T-helper 2 cell treated with Interferon-gamma antibody and Interleukin-4, amounts not matched to agents 5 μg/mL and 100 μg/mL, for 36 hours (primary cell): ENCODE measurements at places on chromosomes 2 and 18.
A peak's percentile ranks its signal among the peaks of the same experiment; 100 is the strongest.

DNA sequence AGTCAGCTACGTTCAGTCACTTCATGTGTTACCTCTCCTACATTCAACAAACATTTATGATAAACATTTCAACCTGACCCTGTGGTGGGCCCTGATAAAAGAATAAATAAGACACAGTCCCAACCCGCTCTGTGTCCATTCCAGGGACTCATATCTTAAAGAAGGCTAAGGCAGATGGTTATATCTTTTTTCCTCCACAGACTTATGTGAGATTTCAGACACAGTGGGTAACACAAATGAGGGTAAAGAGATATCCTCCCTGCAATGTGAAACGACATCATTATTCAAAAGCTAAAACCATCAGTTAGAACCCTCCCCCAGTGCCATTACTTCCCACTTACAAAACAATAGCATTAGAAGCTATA, 11.1 kb upstream of the HNRNPLL start:
- peaks cover 45% of the 10 kb centered on the region for H3K4me1 ChIP-seq
- no peaks in the 10 kb centered on the region for H3K27me3 ChIP-seq
- no peak overlapping the region for H3K27ac ChIP-seq
- peaks cover 1% of the 10 kb centered on the region for H3K36me3 ChIP-seq
- no peak for DNase-seq

- no peak overlapping the region for H3K4me3 ChIP-seq
- no peaks in the 10 kb centered on the region for H3K4me1 ChIP-seq
- no peaks in the 10 kb centered on the region for H3K36me3 ChIP-seq
- no peaks in the 10 kb centered on the region for H3K27me3 ChIP-seq
- no peak overlapping the region for H3K27ac ChIP-seq
Observed at GRCh38 chr2:2827761-2828221, 496.7 kb upstream of the MYT1L start.

GRCh38 chr2:231102772-231103171, 22.1 kb downstream of the HTR2B start:
- peaks cover 34% of the 10 kb centered on the region for H3K36me3 ChIP-seq
- H3K27ac ChIP-seq = no peak overlapping the region
- no peak for DNase-seq
- no peaks in the 10 kb centered on the region for H3K27me3 ChIP-seq
- no peak overlapping the region for H3K4me3 ChIP-seq
- peaks cover 9% of the 10 kb centered on the region for H3K4me1 ChIP-seq

GRCh38 chr2:43038696-43039094, 187.7 kb downstream of the ZFP36L2 start:
- no peaks in the 10 kb centered on the region for H3K27me3 ChIP-seq
- no peak overlapping the region for H3K4me3 ChIP-seq
- no peaks in the 10 kb centered on the region for H3K36me3 ChIP-seq
- H3K27ac ChIP-seq = no peak overlapping the region
- DNase-seq = no peak

GRCh38 chr2:61536180-61536571, 2.0 kb downstream of the XPO1 start:
- H3K27me3 ChIP-seq = peaks cover 6% of the 10 kb centered on the region
- peaks cover 20% of the 10 kb centered on the region for H3K36me3 ChIP-seq
- H3K4me1 ChIP-seq = peaks cover 34% of the 10 kb centered on the region
- H3K27ac ChIP-seq = peak overlapping the region; percentile 98
- H3K4me3 ChIP-seq = peak overlapping the region; percentile 95
